ENCODE measurements at places on chromosomes 6 and 20. TPM values are rescaled to one million over a fixed set of nuclear protein-coding genes. Genes with fewer than 3 reads are reported as not detected.

DNA sequence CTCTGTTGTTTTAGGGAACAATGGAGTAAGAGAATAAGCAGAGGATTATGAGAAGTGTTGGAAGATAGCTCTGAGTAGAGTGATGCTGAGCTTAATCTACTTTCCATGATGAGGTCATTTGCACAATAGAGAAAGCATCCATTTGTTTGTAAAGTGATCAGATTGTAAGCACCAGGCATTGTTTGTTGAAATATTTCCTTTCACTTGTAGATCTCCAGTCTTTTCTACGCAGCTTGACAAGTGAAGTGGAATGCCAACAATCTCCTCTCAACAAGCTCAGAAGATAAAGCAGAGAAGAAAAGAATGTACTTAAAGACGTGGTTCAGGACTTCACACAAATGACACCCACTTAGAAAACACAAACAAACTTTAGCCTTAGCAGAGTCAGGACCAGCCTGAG lies 80.1 kb upstream of the MARCKS start:
- peaks cover 43% of the 10 kb centered on the region for H3K27me3 ChIP-seq
- no peak overlapping the region for H3K4me3 ChIP-seq
- H3K27ac ChIP-seq: no peak overlapping the region
- peaks cover 5% of the 10 kb centered on the region for H3K4me1 ChIP-seq

GRCh38 chr6:150167479-150167873 lies 24.6 kb downstream of the PPP1R14C start:
- no peak overlapping the region for H3K4me3 ChIP-seq
- H3K4me1 ChIP-seq: no peaks in the 10 kb centered on the region
- no peak for DNase-seq
- H3K36me3 ChIP-seq: no peaks in the 10 kb centered on the region

FUCA2 gene
- total RNA-seq: 47.4 TPM

GRCh38 chr6:12138381-12138780 lies 126.3 kb downstream of the HIVEP1 start:
- no peak overlapping the region for H3K27ac ChIP-seq
- H3K4me1 ChIP-seq: no peaks in the 10 kb centered on the region
- no peak overlapping the region for H3K4me3 ChIP-seq

GRCh38 chr20:57680131-57680716 lies 29.6 kb downstream of the PMEPA1 start:
- H3K4me1 ChIP-seq: peaks cover 17% of the 10 kb centered on the region
- DNase-seq: no peak
- H3K4me3 ChIP-seq: no peak overlapping the region
- no peaks in the 10 kb centered on the region for H3K27me3 ChIP-seq
- H3K36me3 ChIP-seq: no peaks in the 10 kb centered on the region

Measured in H1 (cell line).